NCI-H82 (cell line): ENCODE measurements at places on chromosomes 11 and 22.

DNA sequence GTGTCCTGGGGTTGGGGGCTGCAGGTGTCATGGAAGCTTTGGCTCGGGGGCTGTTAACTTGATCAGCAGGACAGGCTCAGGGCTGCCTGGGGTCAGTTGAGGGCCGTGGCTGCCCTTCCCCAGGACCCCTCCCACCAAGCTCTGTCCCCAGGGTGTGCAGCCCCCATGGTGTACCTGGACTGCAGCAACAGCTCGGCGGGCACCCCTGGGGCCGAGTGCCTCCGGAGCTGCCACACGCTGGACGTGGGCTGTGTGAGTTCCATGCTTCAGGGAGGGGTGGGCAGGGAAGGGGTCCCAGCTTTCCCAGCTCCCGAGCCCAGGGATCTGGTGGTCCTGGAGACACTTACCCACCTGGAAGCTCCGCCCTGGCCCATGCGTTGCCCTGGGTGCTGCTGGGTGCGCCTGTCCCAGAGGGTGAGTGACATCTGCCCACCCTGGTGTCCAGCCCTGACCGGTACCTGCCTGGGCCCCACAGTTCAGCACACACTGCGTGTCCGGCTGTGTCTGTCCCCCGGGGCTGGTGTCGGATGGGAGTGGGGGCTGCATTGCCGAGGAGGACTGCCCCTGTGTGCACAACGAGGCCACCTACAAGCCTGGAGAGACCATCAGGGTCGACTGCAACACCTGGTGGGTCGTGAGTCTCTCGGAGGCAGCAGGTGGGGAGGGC, 11.3 kb downstream of the MUC5B start:
- no peak for DNase-seq

GRCh38 chr11:15557457-15558230, 442.9 kb downstream of the INSC start:
- DNase-seq, result no peak

DNA sequence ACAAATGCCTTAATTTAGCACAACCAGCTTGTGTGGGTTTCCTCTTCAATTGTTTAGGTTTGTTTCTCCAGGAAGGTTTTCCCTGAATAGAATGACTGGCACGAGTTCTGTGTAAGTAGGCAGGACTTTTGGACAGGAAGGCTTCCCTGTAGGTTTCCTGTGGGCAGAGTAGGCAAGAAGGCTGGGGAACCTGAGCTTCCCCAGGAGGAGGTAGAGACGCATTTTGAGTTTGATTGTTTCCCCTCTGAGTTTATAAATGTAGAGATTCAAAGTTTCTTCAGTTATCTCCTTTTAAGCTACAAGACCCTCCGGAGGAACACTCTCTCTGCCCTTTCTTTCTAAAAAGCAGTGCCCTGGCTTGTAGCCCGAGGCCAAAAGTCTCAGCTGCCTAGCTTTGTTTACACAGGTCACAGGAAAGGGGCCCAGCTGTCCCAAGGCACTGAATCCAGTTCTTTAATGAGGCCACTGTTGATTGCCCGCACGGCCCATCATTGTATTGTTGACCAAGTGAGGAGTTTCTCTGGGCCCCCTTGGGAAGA, 66.6 kb upstream of the RDX start:
- no peak for DNase-seq

DNA sequence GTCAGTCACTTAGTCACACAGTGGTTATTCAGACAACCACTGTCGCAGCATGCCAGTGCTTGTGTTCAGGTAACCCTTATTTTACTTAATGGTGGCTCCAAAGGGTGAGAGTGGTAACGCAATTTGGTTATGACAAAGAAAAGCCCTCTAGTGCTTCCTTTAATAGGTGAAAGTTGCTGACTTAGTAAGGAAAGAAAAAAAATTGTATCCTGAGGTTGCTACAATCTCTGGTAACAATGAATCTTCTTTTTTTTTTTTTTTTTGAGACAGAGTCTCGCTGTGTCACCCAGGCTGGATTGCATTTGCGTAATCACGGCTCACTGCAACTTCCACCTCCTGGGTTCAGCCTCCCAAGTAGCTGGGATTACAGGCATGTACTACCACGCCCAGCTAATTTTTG, 64.5 kb downstream of the C11orf91 start:
- no peak for DNase-seq

DNA sequence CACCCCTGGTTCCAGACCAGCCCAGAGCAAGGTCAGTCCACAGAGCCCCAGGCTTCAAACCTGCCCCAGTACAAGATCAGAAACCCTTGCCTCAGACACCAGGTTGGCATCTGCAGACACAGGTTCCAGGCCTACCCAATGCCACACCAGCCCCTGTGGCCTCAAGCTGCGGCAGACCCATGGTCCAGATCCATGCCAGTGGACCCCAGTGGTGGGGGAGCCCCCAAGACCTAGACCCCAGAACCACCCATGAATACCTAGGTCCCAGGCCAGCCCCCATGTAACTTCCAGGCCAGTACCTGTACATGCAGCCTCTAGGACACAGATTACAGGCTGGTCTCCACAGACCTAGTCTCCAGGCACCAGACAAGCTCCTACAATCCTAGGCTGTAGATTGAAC, 1019.3 kb downstream of the JRKL start:
- DNase-seq, result no peak

GRCh38 chr22:24601217-24602104, 1.5 kb upstream of the GGT1 start:
- DNase-seq, result no peak

- peak; percentile 72 for DNase-seq
These were observed 101.0 kb downstream of the PDE2A start for GRCh38 chr11:72573072-72573854.

GRCh38 chr11:62142043-62142375, 18.2 kb downstream of the INCENP start:
- no peak for DNase-seq

GRCh38 chr22:49270595-49271368, 556.9 kb downstream of the BRD1 start:
- no peak for DNase-seq

- no peak for DNase-seq
These were observed 267.6 kb upstream of the PITPNB start for GRCh38 chr22:28186641-28187040.

DNA sequence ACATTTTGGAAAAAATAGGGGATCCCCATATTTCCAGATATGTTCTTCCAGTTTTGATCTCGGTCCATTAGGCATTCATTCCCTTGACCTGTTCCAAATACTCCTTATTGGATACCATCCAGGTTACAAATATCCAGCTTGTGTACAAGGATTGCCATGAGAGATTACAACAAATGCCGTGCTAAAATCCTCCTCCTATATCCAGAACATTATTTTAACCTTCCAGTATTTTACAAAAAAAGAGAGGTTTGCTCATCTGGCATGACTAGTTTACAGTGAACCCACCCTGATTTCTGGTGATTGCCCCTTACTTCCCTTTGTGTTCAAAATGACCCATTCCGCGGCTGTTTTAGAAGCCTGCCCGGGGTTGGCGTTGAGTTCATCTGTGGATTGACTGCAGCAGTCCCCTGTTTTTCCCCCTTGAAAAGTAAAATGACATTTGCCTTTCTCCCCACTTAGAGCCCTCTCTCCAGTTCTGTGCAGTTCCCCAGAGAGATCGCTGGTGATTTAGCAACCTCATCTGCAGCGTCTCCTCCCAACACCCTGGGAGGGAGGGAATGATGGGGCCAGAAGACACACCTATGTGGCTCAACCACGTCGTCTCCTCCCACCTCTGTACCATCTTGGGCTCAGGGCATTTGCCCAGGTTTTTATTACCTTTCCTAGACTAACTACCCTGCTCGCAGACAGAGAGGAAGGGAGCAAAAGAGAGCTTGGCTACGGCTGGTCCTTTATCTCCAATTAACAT, 73.6 kb downstream of the DSCAML1 start:
- DNase-seq, result no peak

DNA sequence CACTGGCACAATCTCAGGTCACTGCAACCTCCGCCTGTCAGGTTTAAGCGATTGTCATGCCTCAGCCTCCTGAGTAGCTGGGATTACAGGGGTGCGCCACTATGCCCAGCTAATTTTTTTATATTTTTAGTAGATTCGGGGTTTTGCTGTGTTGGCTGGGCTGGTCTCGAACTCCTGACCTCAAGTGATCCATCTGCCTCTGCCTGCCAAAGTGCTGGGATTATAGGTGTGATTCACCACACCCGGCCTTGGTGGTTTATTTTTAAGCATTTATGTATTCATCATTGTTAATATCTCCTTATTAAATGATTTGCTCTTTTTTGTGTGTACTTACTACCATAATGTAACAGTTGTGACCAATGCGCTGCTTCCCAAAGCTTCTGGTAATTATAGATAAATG, 171.7 kb downstream of the DDX10 start:
- DNase-seq, result no peak

- DNase-seq, result peak; percentile 72
These were observed 1.7 kb upstream of the IGSF22 start for GRCh38 chr11:18727479-18728236.

DNA sequence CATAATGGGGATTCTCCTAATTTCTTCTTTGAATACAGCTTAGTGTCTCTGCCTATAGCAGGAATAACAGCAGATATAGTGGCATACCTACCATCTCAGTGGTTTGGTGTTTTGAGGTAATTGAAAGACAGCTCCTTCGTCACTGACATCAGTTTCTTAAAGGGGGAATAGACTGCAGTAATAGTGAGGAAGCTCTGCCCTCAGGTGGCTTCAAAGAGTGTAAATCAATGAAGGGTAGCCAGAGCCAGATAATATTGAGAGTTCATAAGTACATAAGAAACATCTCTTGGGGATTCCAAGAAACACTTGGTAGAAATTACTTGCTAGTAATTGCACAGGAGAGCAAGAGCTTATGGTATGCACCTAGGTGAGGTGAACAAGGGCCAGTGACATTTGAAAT, 4.4 kb downstream of the OR6M1 start:
- DNase-seq, result no peak

DNA sequence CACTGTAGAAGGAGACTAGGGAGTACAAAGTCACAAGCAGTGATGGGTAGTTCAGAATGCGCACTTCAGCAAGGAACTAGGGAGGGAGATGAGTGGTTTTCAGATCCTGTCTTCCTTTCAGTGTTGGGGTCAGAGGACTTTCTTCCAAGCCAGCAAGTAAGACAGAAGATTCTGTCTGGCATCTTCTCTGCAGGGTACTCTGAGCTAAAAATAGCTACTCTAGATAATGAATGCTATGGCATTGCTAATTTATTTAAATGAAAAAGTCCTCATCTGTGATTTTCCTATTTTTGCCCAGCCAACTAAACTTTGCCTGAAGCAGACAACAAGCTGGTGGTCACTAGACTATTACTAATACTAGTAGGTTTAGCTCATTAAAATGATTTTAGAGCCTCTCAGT, 18.3 kb upstream of the ARL14EP start:
- DNase-seq, result no peak

GRCh38 chr11:60944490-60945294, 7.3 kb downstream of the SLC15A3 start:
- DNase-seq, result peak; percentile 16

DNA sequence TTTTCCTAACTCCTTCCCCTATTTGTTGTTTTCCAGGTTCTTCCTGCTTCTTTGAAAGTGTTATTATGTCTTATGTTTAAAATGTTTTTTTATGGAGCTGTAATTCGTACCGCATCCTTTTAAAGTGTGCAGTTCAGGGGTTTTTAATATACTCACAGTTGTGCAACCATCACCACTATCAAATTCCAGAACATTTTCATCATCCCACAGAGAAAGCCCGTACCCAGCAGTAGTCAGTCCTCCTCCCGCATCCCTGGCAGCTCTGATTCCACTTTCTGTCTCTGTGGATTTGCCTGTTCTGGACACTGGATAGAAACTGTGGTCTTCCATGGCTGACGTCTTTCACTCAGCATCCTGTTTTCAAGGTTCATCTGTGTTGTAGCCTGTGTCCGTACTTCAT, 73.7 kb downstream of the JAM3 start:
- no peak for DNase-seq

- no peak for DNase-seq
These were observed 11.0 kb downstream of the RRAS2 start for GRCh38 chr11:14347991-14348390.
